ENCODE measurements at places on chromosomes 2 and 18. TPM values are rescaled to one million over a fixed set of nuclear protein-coding genes. Genes with fewer than 3 reads are reported as not detected.
A peak's percentile ranks its signal among the peaks of the same experiment; 100 is the strongest.

GRCh38 chr2:213079756-213080155 lies 71.7 kb downstream of the IKZF2 start:
- no peaks in the 10 kb centered on the region for H3K27me3 ChIP-seq
- DNase-seq, result no peak
- H3K36me3 ChIP-seq, result no peaks in the 10 kb centered on the region
- no peak overlapping the region for H3K27ac ChIP-seq
- H3K4me3 ChIP-seq, result no peak overlapping the region

The SERPINB12 gene
- not detected for total RNA-seq

DNA sequence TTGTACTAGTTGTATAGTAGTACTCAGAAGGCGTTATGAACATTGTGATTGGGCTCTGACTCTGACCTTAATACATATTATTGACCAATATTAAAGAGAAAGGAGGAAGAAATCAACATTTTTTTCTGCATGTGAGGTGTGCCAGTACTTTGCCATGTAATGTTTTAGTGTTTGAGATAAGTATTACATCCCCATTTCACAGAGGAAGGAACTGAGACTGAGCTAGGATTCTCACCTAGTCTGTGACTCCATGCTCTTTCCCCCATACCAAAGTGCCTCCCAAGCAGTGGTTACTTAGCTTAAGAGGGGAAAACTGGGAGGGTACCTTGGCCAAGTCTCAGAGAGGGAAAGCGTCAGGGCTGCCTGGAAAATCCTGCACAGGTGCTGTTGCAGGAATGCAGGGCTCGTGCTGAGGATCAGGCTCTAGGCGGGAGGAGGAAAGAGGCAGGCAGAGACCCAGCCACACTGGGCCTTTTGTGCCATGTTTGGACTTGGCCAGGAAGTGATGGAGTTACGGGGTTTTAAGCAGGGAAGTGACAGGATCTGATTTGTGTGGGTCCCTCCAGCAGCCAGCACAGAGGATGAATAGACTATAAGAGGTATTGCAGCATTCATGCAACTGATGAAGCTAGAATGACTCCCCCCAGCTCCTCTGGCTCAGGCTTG lies 1.7 kb downstream of the PNKD start:
- H3K4me1 ChIP-seq, result peaks cover 39% of the 10 kb centered on the region
- peaks cover 34% of the 10 kb centered on the region for H3K36me3 ChIP-seq
- H3K27me3 ChIP-seq, result no peaks in the 10 kb centered on the region
- peak overlapping the region; percentile 92 for H3K27ac ChIP-seq

- no peaks in the 10 kb centered on the region for H3K4me1 ChIP-seq
- no peak overlapping the region for H3K4me3 ChIP-seq
- no peaks in the 10 kb centered on the region for H3K36me3 ChIP-seq
- no peak overlapping the region for H3K27ac ChIP-seq
Measured at GRCh38 chr18:50849419-50849821, 29.5 kb upstream of the ME2 start.

The ACMSD gene
- total RNA-seq, result not detected

DNA sequence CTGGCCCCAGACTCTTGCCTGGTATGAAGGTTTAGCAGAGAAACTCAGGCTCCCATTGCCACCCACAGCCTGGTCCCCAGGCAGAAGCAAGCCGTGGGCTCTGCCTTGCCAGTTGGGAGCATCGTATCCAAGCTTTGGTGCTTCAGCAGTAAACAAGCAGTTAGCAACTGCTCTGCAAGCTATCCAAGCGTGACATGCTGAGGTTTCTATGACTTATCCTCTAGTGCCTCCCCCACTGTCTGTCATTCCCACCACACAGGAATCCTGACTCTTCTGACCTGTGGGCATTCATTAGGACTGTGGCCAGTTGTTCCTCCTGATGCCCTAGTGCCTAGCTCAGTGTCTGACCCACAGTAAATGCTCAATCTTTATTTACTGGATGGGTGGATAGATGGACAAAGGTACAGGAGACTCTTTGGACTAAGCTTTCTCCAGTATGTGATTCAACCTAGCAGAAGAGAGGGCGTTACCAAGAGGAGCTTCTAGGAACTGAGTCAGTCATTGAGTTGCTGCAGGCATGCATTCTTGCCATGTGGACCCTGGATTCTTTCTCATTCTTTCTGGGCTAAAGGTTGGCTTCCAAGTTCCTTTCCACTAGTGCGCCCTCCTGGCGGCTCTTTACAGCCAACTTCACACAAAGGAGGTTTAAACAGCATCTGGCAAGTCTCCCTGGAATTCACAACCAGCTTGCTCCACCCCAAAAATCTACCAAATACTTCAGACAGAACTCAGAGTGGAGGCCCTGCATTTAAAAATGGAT lies 40.6 kb upstream of the MRPL19 start:
- no peak overlapping the region for H3K27ac ChIP-seq
- DNase-seq, result no peak
- no peak overlapping the region for H3K4me3 ChIP-seq
- H3K36me3 ChIP-seq, result no peaks in the 10 kb centered on the region
- H3K27me3 ChIP-seq, result peaks cover 46% of the 10 kb centered on the region

The GREB1 gene
- total RNA-seq, result 0.10 TPM

The CYS1 gene
- 0.17 TPM for total RNA-seq

- H3K27me3 ChIP-seq, result no peaks in the 10 kb centered on the region
- no peak for DNase-seq
- no peak overlapping the region for H3K27ac ChIP-seq
- H3K4me3 ChIP-seq, result no peak overlapping the region
Measured at GRCh38 chr2:207260947-207261346, 95.2 kb upstream of the KLF7 start.

DNA sequence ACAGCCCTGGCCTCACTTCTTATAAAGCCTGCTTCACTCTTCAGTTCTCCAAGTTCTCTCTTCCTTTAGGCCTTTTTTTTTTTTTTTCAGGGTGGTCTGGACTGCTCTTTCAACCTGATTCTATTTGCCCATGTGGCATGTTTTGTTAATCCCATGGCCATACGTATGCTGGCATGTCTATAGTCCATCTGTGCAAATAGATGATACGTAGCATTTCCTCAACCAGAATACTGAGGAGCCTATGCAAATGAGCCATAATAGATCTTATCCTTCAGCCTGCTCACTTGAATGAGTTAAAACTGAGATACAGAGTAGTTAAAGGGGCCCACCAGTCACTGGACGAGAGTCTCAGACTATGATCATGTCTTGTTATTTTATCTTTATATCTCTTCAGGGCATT lies 265.2 kb upstream of the CXCR4 start:
- H3K27ac ChIP-seq, result peak overlapping the region; percentile 93
- H3K4me3 ChIP-seq, result no peak overlapping the region

DNA sequence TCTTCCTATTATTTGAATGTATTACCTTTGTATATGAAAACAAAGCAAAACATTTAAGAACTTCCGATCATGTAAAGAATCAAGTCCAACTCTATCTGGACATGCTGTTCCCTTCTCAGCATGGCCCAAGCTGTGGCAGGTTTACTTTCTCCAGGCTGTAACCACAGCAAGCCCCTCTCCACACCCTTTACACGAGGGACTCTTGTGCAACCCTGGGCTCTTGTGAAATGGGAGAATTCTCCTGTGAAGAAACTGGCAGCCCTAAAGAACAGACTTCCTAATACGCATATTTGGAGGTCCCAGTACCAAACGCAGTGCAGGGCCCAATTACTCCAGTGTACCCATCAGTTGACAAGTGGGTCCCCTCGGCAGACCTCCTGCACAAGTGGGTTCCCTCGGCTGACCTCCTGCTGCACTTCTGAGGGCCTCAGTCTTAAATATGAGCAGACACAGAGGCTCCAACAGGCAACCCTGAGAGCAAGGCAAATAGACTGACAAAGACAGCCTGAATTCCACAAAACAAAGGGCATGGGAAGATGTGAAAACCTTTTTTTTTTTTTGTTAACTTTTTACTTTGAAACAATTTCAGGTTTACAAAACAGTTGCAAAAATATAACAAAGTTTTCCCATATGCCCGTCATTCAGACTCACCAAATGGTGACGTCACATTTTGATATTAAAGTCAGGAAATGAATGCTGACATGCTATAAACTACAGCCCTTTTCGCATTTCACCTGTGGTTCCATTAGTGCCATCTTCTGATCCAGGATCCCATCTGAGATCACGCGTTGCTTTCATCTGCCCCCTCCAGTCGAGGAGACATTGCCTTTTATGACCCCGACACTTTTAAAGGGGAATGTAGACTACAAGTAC lies 78.2 kb downstream of the FBXO15 start:
- no peak for DNase-seq
- no peak overlapping the region for H3K4me3 ChIP-seq
- no peak overlapping the region for H3K27ac ChIP-seq
- H3K27me3 ChIP-seq, result no peaks in the 10 kb centered on the region
- H3K4me1 ChIP-seq, result peaks cover 20% of the 10 kb centered on the region

The CCDC142 gene
- 26.8 TPM for total RNA-seq

GRCh38 chr18:34746614-34747013 lies 36.5 kb downstream of the DTNA start:
- no peaks in the 10 kb centered on the region for H3K4me1 ChIP-seq
- H3K27me3 ChIP-seq, result peaks cover 8% of the 10 kb centered on the region
- no peak overlapping the region for H3K27ac ChIP-seq
- H3K4me3 ChIP-seq, result no peak overlapping the region
- H3K36me3 ChIP-seq, result no peaks in the 10 kb centered on the region
- DNase-seq, result no peak

DNA sequence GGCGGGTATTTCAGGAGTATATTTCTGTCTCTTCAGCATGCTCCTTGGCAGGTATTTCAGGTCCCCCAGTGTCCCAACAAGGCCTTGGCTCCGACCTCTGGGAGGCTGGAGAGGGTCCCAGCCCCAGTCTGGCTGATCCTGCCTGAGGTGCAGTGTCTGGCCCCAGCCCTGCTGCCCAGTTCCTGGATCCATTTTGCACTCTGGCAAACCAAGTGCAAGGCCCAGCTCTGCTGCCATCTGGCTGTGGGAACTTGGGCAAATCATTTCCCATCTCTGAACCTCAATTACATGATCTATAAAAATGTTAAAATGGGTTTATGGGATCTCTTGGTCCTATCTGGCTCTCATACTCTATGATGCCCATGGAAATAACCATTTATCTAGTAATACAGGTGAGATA lies 63.6 kb downstream of the ZBTB7C start:
- peak overlapping the region; percentile 21 for H3K27ac ChIP-seq
- no peak for DNase-seq
- peaks cover 4% of the 10 kb centered on the region for H3K4me1 ChIP-seq

DNA sequence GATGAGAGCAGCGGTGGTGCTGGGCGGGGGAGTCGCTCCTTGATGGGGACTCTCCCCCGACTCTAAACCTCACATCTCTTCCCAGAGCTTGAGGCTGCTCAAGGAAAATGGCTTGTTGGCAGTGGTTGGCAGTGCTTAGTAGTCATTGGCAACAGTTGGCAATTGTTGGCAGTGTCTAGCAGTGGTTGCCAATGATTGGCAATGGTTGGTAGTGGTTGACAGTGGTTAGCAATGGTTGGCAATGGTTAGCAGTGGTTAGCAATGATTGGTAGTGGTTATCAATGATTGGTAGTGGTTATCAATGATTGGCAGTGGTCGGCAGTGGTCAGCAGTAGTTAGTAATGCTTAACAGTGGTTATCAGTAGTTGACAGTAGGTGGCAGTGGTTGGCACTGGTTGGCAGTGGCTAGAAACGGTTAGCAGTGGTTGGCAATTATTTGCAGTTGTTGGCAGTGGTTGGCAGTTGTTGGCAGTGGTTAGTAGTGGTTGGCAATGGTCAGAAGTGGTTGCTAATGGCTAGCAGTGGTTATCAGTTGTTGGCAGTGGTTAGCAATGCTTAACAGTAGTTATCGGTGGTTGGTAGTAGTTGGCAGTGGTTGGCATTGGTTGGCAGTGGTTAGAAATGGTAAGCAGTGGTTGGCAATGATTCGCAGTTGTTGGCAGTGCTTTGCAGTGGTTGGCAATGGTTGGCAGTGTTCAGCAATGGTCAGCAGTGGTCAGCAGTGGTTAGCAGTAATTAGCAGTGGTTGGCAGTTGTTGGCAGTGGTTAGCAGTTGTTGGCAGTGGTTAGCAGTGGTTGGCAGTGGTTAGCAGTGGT lies 85.4 kb upstream of the OTOS start:
- H3K4me3 ChIP-seq, result no peak overlapping the region
- H3K36me3 ChIP-seq, result no peaks in the 10 kb centered on the region
- no peak overlapping the region for H3K27ac ChIP-seq
- no peak for DNase-seq
- H3K4me1 ChIP-seq, result no peaks in the 10 kb centered on the region

DNA sequence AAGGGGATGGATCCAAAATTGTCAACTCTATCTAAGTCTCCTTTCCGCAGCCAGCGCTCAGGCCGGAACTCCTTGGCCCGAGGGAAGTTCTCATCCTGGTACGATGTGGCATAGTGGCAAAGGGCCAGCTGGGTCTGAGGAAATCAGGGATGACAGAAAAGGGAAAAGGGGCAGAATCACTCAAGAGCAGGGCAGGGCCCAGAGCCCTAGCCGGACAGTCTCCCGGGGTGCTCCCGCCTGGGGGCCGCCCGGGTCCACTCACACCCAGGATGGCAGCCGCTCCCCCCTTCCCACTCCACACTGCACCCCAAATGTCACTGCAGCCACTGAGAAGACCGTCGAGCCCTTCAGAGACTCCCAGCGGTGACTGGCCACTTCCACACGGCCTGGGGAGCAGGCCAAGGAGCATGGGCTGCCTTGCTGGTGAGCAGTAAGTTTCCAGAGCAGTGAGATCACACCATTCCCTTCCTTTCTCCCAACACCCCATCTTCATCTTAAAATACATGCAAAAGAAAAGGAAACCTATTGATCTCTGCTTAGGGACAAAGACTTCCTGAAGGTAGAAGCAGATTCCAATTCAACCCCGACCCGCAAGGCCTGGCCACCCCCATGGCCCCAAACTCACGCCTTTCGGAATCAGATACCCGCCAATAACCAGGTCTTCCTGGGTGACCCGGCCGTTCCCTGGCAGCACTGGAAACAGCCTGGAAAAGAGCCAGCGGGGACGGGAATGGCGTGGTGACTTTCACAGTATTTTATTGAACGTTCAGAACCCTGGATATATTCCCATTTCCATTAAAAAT lies 26.7 kb downstream of the CYP27C1 start:
- no peaks in the 10 kb centered on the region for H3K36me3 ChIP-seq
- H3K27me3 ChIP-seq, result peaks cover 3% of the 10 kb centered on the region
- DNase-seq, result no peak
- H3K4me1 ChIP-seq, result peaks cover 2% of the 10 kb centered on the region
- no peak overlapping the region for H3K27ac ChIP-seq

DNA sequence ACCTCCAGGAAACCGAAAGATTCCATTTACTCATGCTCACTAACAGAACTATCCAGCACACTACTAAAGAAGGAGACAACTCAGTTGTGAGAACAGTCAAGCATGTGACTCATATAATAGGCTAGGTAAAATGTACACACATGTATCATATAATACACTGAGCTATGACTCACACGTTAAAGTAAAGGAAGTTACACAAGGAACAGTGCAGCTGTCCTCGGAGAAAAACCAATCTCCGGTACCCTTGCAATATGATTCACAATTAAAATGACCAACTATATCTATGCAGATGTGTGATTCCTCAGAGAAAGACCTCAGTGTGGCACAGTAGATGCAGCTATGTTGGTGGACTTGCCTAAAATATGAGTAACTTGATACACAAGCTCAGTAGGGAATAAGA lies 76.5 kb downstream of the STRN start:
- H3K4me1 ChIP-seq, result peaks cover 4% of the 10 kb centered on the region
- no peak overlapping the region for H3K27ac ChIP-seq
- H3K36me3 ChIP-seq, result peaks cover 21% of the 10 kb centered on the region
- no peaks in the 10 kb centered on the region for H3K27me3 ChIP-seq
- no peak for DNase-seq
